ENCODE measurements at places on chromosomes 5 and 9.

- DNase-seq, result no peak
These were observed 18.5 kb upstream of the ERMP1 start for GRCh38 chr9:5851445-5851844.

DNA sequence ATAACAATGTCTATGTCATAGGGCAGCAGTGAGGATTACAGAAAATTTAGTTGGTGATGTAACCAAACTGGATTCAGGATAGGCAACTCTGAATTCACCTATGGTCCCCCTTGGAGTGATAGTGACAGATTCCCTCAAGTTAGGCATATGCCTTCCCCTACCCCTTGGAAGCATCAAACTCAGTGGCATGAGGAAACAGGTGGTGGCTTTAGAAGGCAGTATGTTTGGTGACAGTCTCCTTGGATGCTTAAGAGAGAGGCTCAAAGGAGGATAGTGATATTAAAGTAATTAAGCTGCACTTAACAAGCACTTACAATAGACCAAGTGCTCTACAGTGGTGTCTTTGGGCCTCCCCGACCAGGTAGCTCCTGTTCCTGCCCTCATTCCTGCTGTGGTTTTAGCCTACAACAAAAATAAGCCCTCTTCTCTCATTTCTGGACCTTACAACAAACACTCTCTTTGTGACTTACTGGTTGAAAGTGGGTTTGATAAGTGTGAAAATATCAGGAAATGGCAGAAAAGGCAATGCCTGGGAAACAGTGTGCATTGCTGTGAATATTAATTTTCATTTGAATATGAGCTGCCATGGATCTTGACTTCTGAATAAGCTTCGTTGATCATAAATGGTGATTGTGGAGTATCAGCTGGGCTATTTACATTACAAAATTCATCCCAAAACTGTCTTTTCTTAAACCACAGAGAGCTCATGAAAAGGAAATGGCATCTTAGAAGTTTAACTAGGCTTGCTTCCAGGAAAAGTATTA is 29.2 kb downstream of the NR4A3 start:
- no peak for DNase-seq

GRCh38 chr5:118511846-118512245 is 476.5 kb downstream of the DTWD2 start:
- DNase-seq, result no peak

- no peak for DNase-seq
These were observed 214.8 kb downstream of the NR3C1 start for GRCh38 chr5:143188692-143189091.

- DNase-seq, result peak; percentile 85
These were observed 431.0 kb upstream of the MEF2C start for GRCh38 chr5:89313804-89314588.

GRCh38 chr5:137186759-137187461 is 312.2 kb downstream of the SPOCK1 start:
- peak; percentile 82 for DNase-seq

DNA sequence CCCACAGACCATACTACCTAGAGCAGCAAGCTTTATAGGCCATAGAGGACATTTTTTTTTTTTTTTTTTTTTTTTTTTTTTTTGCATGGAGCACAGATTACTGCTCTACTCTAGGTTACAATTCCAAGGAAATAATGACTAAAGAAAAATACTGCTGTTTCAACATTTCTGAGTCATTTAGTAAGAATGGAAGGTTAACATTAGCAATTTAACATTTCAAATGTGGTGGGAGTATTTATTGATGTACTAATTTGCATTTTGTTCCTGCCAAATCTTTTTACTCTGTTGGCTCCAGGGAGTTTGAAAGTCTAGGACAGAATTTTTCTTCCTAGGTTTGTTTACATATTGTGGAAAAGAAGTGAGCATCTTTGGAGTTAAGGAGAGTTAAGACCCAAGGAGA is 142.1 kb upstream of the CCDC152 start:
- DNase-seq, result peak; percentile 24

GRCh38 chr9:113638897-113639296 is 175.4 kb downstream of the RGS3 start:
- no peak for DNase-seq

- DNase-seq, result peak; percentile 83
These were observed 343.6 kb downstream of the SPATA31D1 start for GRCh38 chr9:82332018-82332773.

- no peak for DNase-seq
These were observed 105.1 kb downstream of the DEPDC1B start for GRCh38 chr5:60594715-60595477.

DNA sequence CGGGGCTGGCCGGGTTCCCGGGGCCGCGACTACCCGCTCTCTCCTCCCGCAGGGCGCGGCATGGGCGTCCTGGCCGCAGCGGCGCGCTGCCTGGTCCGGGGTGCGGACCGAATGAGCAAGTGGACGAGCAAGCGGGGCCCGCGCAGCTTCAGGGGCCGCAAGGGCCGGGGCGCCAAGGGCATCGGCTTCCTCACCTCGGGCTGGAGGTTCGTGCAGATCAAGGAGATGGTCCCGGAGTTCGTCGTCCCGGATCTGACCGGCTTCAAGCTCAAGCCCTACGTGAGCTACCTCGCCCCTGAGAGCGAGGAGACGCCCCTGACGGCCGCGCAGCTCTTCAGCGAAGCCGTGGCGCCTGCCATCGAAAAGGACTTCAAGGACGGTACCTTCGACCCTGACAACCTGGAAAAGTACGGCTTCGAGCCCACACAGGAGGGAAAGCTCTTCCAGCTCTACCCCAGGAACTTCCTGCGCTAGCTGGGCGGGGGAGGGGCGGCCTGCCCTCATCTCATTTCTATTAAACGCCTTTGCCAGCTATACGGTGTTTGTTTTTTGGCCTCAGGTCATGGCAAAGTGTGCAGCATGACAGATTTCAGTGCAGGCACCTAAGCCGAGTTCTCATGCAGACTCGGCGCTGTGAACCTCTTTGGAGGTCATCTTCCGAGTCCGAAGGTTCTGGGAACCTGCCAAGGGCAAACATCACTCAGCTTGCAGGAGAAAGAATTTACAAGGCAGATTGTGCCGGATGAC is 516 bp downstream of the MRPL41 start:
- no peak for DNase-seq

GRCh38 chr5:168946363-168946762 is 354.6 kb downstream of the SLIT3 start:
- DNase-seq, result peak; percentile 25

- no peak for DNase-seq
These were observed 29.4 kb downstream of the NANS start for GRCh38 chr9:98085944-98086343.

- DNase-seq, result no peak
These were observed 106.2 kb upstream of the SARDH start for GRCh38 chr9:133844398-133844784.

GRCh38 chr9:94656200-94656599 is 16.9 kb upstream of the FBP1 start:
- DNase-seq, result no peak

- DNase-seq, result peak; percentile 42
These were observed 252.5 kb downstream of the TRIM32 start for GRCh38 chr9:116939614-116940013.

DNA sequence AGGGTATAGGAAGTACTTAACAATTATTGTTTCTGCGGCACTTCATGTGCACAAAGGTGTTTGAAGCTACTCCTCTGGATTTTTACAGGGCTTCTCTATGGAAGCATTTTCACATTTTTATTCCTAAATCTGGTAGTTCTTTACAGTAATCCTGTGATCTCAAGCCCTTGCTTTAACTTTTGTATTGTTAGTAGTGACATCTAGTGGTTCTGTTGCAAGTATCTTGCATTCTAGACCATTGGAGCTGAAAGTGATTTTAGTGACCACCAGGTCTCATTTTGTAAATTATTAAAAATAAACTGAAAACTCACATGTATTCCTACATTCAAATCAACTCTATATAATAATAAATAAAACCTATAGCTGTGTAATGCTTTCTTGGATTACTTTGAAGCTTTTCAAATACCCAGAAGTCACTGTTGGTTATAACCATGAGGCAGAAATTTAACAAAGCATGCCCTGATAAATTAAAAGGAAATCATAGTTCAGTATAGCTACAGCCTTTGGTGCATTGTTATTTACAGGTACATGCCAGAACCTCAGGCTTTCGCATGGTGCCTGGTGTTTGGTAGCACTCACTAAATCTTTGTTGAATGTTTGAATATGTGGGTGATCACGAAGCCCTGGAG is 18.9 kb downstream of the RPS23 start:
- peak; percentile 37 for DNase-seq

DNA sequence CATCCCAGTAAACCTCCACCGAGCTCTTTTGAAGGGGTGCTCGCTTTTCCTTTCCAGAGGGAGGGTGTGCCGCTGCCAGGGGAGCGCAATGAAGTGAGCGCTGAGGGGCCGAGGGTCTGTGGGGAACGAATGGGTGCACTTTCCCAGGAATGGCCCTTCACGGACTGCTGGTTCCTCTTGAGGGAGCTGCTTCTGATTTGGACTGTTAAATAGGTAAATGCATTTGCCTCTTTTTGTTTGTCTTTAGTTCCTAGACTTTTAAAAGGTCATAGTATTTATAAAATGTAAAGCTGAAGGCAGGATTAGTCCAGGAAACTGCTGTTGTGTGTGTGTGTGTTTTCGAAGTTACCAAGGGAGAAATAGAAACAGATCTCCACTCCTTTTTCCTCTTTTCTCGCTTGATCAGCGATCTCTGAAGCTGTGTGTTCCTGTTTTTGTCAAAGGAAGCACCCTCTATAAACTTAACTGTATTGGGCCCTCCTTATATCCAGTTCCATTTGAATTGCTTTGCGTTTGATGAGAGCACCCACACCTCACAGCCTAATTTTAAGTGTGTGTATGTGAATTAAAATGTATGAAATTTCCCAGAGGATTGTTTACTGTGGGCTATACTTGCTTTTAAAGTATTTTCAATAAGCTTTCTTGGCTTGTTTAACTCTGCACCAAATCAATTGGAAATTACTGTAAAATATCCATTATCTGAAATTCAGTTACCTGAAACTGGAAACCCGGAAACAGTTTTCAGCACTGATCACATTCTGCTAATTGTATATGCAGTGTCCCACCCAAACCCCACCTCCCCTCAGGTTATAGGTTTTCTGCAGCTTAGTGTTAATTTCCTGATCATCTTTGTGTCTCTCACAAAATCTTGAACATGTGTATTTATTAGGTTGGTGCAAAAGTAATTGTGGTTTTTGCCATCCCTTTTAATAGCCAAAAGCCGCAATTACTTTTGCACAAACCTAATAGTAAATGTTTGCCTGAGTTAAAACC is 966 bp downstream of the SNX2 start:
- DNase-seq, result no peak

GRCh38 chr9:115278326-115279035 is 160.5 kb upstream of the TNC start:
- no peak for DNase-seq

- peak; percentile 60 for DNase-seq
These were observed 143.9 kb upstream of the MOCS2 start for GRCh38 chr5:53253421-53253871.

- no peak for DNase-seq
These were observed 35.3 kb upstream of the IQGAP2 start for GRCh38 chr5:76367623-76368371.

GRCh38 chr9:78905986-78906755 is 609.2 kb downstream of the PSAT1 start:
- DNase-seq, result no peak

DNA sequence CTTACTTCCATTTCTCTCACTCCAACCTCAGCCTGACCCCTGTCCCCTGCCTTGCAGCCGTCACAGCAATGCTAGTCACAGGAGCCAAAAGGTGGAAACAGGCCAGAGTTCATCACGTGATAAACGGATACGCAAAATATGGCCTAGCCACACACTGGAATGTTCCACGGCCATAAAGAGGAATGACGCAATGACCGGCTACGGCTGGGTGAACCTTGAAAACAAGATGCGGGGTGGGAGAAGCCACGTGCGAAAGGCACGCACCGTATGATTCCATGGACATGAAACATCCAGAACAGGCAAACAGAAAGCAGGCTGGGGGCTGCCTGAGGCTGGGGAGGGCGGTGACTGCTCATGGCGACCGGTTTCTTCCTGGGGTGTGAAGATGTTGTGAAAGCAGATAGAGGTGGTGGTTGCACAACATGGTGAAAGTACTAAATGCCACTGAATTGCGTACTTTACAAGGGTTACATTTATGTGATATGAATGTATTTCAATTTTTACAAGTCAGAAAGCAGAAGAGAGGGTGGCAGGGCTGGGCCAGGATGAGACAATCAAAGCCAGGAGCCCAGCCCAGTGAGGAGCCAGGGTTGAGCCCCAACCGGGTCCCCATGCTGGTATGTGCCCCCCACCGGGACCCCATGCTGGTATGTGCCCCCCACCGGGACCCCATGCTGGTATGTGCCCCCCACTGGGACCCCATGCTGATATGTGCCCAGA is 117.8 kb upstream of the SARDH start:
- DNase-seq, result peak; percentile 35
